ENCODE measurements at places on chromosomes 7 and 10. TPM values are rescaled to one million over a fixed set of nuclear protein-coding genes. Genes with fewer than 3 reads are reported as not detected.

The MPP7 gene
- total RNA-seq: 7.7 TPM

The FAM149B1 gene
- total RNA-seq: 19.8 TPM

The MYH16 gene
- not detected for total RNA-seq

The AVPI1 gene
- total RNA-seq: 9.0 TPM

The CFAP69 gene
- 3.3 TPM for total RNA-seq

DNA sequence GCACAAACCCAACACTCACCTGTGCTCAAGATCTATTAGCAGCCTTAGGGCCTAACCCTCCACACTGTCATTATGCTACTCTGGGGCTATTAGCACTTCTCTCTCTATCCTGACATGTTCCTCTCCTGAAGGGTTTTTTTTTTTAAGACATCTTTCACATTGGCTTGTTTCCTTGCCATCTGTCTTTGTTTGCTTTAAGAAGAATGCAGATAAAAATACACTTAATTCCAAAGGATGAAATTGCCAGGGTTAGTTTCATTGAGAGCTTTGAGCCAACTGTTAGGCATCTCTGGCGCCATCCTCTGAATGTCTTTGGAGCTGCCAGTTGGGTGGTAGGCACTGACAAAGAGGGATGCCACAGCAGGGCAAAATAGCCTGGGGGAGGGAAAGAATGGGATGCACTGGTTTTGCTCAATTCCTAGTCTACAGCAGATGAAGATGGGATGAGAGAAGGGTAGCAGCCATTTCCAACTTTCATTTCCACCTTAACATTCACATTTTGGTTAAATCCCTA is 399.2 kb downstream of the SORCS1 start:
- H3K36me3 ChIP-seq: no peaks in the 10 kb centered on the region
- peak; percentile 25 for DNase-seq
- H3K4me1 ChIP-seq: peaks cover 16% of the 10 kb centered on the region
- H3K27ac ChIP-seq: no peak overlapping the region

- H3K27ac ChIP-seq: peak overlapping the region; percentile 53
- DNase-seq: no peak
- peaks cover 18% of the 10 kb centered on the region for H3K4me1 ChIP-seq
- H3K4me3 ChIP-seq: no peak overlapping the region
- no peaks in the 10 kb centered on the region for H3K27me3 ChIP-seq
- no peaks in the 10 kb centered on the region for H3K36me3 ChIP-seq
These were observed 7.0 kb upstream of the TET1 start for GRCh38 chr10:68553138-68553537.

GRCh38 chr7:118420888-118421287 is 196.4 kb downstream of the ANKRD7 start:
- H3K4me1 ChIP-seq: peaks cover 6% of the 10 kb centered on the region
- no peak overlapping the region for H3K4me3 ChIP-seq
- H3K27ac ChIP-seq: no peak overlapping the region
- DNase-seq: no peak

- H3K36me3 ChIP-seq: no peaks in the 10 kb centered on the region
- peak overlapping the region; percentile 62 for H3K27ac ChIP-seq
- no peak for DNase-seq
- H3K4me3 ChIP-seq: no peak overlapping the region
- peaks cover 16% of the 10 kb centered on the region for H3K4me1 ChIP-seq
These were observed 218.4 kb upstream of the PCDH15 start for GRCh38 chr10:55019439-55019838.

DNA sequence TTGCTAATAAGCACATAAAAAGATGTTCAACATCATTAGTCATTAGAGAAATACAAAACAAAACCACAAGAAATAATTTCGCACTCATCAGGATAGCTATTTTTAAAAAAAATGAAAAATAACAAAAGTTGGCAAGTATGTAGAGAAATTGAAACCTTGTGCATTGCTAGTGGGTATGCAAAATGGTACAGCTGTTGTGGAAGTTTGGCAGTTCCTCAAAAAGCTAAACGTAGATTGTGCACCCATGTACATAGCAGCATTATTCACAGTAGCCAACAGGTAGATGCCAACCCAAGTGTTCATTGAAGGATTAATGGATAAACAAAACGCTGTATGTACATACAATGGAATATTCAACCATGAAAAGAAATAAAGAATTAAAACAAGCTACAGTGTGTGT is 35.3 kb upstream of the STARD3NL start:
- H3K27ac ChIP-seq: no peak overlapping the region
- H3K4me1 ChIP-seq: peaks cover 5% of the 10 kb centered on the region
- no peak for DNase-seq
